ENCODE measurements at places on chromosomes 3 and 15. TPM values are rescaled to one million over a fixed set of nuclear protein-coding genes. Genes with fewer than 3 reads are reported as not detected.

DNA sequence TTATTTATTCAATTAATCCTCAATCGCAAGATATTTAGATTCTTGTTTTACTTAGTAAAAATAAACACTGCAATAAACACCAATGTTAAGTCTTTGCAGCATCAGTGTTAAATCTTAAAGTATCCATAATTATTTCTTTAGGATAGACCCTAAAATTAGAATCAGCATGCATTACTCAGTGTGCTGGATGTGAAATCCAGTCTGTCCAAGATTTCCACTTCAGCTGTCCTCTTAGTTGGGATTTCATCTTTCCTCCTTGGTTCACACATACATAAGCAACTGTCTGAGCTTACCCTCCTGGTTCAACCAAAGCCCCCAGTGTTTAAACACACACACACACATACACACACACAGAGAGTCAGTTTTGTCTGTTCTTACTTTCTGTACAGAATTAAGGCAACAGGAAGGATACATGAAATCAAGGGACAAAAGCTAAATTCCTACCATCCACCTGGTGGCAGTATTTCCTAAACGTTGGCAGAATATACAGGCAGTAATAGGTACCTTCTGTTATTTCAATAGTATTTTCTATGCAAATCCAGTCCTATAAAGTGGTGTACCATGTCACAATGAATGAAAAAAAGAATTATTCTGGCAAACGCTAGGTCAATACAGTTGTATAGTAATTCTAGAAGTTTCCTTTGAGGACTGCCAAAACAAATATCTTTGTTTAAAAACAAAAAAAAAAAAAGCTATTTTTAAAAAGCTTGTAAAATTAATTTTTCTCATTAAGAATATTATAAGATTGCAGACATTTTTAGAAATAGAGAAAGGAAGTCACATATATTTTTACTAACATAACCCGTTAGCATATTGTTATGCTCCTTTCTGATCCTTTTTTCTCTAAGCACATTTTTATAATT lies 27.3 kb upstream of the DMXL2 start:
- DNase-seq = no peak

The ZBTB11 gene
- total RNA-seq = 15.3 TPM

DNA sequence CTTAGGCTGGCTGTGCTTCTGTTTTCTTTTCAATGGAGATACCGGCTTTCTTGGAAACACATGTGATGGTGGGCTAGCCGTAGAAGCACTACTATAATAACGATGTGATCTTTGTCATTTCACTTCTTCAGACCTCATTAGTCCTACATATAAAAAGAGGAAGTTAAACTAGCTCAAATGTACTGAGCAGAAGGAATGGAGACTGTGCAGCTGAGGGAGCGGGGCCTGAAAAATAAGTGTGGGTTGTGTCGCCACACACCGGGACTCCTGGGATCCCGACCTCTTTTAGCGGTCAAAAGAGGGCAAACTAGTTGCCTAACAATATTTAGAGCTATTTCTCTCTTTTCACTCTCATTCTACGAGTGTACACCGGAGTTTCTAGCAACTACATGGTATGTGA lies 1.0 kb upstream of the RNF7 start:
- no peak for DNase-seq

- no peak for DNase-seq
These were observed 531 bp downstream of the LZTFL1 start for GRCh38 chr3:45841420-45841756.

DNA sequence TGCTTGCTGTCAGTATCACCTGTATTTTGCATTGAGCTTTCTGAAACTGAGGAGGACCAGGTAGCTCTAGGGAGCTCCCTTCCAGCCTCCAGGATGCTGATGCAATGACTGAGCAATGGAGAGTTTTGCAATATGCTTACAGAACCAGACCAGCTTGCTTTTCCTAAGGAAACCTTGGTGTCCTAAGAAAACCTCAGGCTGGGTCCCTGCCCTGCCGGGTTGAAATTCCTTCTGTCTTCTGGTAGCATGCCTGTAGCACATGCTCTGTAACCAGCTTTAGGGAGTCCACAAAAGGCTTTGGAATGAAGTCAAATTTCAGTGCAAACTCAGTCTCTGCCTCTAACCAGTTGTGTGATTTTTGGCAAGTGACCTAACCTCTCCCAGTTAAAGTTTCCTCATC lies 65.8 kb upstream of the GSK3B start:
- peak; percentile 78 for DNase-seq

- no peak for DNase-seq
These were observed 138.2 kb upstream of the IL12A start for GRCh38 chr3:159850481-159850880.

- DNase-seq = no peak
These were observed 7.3 kb upstream of the LIPH start for GRCh38 chr3:185559706-185560090.

DNA sequence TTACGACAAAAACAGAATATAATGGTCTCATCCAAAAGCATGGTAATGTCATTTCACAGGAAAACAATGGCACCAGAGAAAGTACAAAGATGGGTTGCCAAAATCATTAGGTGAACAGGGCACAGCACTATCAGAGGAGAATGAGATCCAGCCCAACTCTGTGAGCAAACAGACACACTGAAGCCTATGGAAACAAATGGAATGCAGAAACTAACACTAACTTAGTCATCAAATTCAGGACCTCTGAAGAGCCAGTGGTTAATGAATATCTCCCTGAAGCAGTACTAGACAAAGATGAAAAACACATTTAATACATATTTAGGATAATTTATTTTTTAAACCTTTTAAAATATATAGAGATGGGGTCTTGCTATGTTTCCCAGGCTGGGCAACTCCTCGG lies 14.6 kb upstream of the RPS17 start:
- no peak for DNase-seq

GRCh38 chr3:14462738-14463137 lies 60.3 kb downstream of the SLC6A6 start:
- no peak for DNase-seq

The PODXL2 gene
- total RNA-seq = 2.2 TPM

DNA sequence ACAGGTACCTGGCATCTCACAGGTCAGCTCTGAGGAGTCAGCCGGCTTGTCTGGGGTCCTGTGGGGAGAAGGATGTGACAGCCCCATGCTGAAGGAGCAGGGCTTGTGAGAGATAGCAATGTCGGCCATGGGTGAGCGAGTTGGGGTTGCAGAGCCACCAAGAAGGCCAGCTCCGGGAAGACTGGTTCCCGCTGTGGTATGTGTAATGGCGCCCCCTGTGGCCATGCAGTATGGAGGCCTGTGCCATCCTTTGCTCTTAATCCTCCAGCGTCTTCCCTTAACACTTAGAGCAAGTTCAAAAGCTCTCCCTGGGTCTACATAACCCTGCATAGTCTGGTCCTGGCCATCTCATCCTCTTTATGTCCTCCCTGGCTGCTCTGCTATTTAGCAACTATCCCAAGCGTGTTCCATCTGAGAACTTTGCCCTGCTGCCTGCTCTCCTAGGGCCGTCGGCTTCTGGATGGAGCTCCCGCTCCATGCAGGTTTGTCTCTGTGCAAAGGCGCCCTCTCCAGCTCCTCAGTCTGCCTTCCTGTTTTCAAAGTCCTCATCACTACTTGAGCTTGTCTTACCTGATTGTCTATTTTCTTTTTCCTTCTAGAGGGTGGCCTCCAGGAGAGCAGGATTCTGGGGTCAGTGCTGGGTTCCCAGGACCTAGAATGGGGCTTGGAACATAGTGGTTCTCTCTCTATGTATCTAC lies 40.8 kb upstream of the IQCF6 start:
- no peak for DNase-seq

DNA sequence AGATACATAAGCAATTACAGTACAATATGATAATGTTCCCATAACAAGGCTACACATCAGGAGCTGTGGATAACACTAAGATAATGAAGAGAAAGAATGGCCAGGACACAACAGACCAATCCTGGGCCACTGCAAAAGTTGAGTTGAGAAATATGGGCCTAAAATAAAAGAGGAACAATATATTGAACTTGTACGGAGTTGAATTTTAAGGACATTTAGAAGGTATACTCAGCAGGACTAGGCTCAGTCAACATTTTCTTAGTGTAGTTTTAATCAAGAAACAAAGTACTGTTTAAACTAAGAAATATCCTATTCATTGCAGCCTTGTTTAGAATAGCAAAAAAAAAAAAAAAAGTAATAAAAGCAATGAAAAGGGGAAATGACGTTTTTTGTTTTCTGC lies 24.3 kb downstream of the HERC1 start:
- no peak for DNase-seq

The IQCB1 gene
- 20.4 TPM for total RNA-seq

DNA sequence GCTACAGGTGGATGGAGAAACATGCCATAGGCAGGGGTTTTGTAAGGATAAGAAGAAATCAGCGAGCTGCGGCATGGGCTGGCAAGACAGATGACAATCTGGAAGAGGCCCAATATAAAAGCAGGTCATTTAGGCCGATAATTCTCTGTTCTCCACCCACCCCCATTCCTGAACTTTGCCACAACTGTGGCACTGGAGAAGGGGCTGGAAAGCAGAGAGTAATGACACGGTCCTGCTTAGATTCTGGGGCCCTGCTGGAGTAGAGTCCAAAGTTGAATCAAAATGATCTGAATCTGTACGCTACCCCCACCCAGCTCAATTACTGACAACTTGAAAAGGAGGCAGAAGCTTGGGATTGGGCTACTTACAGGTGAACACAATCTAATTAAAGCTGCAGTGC lies 18.4 kb upstream of the BUB1B start:
- DNase-seq = no peak

DNA sequence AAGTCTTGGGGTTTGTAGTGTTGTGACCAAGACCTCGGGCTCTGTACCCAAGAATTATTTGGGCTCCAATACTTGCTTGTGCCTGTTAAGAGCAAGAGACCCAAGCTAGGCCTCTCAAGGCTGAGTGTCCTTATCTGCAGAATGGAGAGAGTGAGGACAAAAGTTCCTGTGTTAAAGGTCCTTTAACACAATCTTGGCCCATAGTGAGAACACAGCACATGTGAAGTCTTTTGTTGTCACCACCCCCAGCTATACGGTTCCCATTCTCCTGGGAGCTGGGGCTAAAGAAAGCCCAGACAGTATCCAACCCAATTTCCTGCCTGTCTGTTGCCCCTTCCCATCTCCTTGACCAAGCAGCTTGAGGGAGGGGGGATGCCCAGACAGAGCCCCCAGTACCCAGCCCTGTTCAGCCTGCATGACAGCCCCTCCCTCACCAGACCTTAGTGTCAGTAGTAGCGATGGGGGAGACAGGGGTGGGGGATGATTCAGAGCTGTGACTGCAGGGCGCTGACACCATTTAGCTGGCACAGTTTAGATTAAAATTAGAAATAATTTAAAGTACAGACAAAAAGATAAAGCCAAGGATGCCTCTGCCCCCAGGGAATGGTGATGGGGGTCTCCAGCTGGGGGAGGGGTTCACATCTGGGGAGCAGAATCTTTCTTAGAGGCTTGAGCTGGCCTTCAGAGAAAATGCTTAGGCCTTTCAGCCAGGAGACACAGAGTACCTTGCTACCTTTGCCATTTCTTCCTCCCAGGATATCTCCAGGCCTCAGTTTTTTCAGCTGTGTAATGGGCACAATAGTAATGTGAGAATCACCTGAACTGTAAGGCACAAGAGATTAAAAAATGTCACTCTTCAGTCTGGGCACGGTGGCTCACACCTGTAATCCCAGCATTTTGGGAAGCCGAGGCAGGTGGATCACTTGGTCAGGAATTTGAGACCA lies 2.7 kb downstream of the PRKCD start:
- no peak for DNase-seq

The CD200R1 gene
- 6.5 TPM for total RNA-seq

The WNT5A gene
- total RNA-seq = 0.52 TPM

- DNase-seq = peak; percentile 89
These were observed 788 bp upstream of the WDR73 start for GRCh38 chr15:84654689-84655453.

- DNase-seq = no peak
These were observed 288.3 kb downstream of the CNTN6 start for GRCh38 chr3:1380926-1381646.

- no peak for DNase-seq
These were observed 1160.5 kb downstream of the IGSF11 start for GRCh38 chr3:117874028-117874690.

- DNase-seq = no peak
These were observed 4.5 kb upstream of the GSK3B start for GRCh38 chr3:120098710-120099109.

The AADACL2 gene
- 0.24 TPM for total RNA-seq

The GNAT1 gene
- not detected for total RNA-seq

DNA sequence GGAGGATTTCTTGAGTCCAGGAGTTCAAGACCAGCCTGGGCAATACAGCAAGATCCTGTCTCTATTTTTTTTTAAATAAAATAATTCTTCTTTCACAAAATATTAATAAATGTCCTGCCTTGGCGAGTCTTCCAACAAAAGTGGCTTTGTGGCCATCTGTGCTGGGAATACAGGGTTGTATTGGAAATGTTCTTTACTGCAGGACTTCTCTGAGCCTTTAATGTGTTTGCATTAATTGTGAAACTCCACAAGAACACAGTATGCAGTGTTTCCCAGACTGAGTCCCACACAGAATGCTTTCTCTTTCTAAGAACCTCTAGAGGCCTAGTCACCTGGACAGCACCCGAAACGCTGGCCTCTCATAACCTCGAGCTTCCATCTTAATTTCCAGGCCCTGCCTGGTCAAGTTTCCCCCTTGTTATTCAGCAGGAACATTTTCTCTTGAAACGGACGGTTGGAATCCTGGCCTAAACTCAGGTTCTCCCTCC lies 85.4 kb upstream of the ARRDC4 start:
- DNase-seq = no peak

DNA sequence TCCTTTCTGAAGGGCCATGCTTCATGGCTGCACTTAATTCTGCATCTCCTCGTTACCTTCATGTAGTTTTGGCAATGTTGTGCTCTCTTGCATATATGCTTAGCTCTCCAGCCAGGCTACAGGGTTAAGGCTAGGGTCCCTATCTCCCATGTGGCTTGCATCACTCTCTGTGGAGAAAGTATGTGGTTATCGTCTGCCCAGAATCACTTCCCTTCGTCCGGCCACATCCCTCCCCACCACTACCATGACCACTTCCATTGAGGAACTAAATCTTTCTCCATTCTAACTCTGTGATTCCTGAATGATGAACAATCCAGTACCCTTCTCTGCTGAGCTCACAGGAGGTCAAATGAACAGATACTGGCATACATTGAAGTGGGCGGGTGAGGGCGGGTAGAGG lies 34.0 kb downstream of the WWTR1 start:
- no peak for DNase-seq

GRCh38 chr3:29773481-29773880 lies 492.6 kb downstream of the RBMS3 start:
- DNase-seq = no peak

DNA sequence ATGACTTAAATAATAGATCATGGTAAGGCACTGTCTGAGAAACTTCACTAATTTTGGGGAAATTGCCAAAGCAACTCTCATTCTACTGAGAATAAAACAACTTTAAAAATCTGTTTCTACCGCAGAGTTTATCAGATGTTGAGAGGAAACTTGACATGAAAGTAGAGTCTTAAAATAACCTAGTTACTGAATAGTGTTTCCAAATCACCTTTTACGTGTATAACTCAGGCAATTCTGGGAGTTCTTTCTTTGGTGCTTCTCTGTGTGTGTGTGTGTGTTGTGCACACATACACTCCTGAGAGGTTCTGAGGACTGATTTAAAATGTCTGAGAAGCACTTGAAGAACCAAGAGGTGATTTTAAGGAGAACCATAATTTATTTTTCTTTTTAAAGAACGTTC lies 236.6 kb downstream of the SV2B start:
- no peak for DNase-seq

- peak; percentile 49 for DNase-seq
These were observed 12.3 kb upstream of the NR1I2 start for GRCh38 chr3:119769394-119770149.

GRCh38 chr3:102229062-102229655 lies 205.7 kb upstream of the ZPLD1 start:
- peak; percentile 73 for DNase-seq
